ENCODE measurements at places on chromosomes 5 and 9. TPM values are rescaled to one million over a fixed set of nuclear protein-coding genes. Genes with fewer than 3 reads are reported as not detected.
A peak's percentile ranks its signal among the peaks of the same experiment; 100 is the strongest.

- DNase-seq: peak; percentile 65
Measured at GRCh38 chr5:107284822-107285525, 385.8 kb downstream of the EFNA5 start.

The C9orf50 gene
- not detected for total RNA-seq

The HDAC3 gene
- total RNA-seq: 83.5 TPM

- no peak for DNase-seq
Measured at GRCh38 chr9:6271508-6272228, 56.1 kb downstream of the IL33 start.

- no peak for DNase-seq
Measured at GRCh38 chr5:155069961-155070360, 56.4 kb downstream of the KIF4B start.

The SPINK6 gene
- 1.9 TPM for total RNA-seq

All from MCF 10A (cell line).